ENCODE measurements at places on chromosomes 6 and 20.

GRCh38 chr20:31698803-31699718, 23.6 kb downstream of the BCL2L1 start:
- peak; percentile 63 for DNase-seq

DNA sequence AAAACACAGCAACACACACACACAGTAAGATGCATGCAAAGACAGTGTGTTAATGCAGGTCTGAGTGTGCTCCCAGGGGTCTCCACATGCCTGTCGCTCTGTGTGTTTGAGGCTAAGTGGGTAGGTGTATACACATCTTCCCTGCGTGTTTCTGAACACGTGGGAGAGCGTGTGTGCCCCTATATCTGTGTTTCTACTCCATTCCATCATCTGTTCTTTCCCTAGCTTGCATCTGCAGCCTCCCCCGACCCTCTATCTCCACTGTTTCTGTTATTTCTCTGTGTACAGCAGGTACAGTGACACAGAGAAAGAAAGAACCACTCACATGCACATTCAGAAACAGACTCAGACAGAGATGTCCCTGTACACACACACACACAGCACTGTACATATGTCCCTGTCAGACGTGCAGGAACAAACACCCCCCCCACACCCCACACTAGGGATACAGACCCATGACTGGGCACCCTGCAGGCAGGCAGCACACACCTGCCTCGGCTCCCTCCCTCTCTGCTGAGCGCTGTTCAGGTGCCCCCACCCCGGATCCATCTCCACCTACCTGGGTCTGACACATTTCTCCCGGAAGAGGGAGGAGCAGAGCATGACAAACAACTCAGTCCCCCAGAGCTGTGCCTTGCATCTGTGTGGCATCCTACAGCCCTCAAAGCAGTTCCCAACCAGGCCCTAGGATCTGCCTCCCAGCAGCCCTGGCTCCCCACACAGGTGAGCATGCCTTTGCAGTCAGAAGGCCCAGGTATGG, 27.6 kb downstream of the KCNK15 start:
- no peak for DNase-seq

- DNase-seq, result no peak
Measured at GRCh38 chr6:165082636-165083035, 226.8 kb downstream of the C6orf118 start.

- DNase-seq, result no peak
Measured at GRCh38 chr6:151073701-151074100, 166.1 kb upstream of the AKAP12 start.

GRCh38 chr20:57676589-57677583, 32.9 kb downstream of the PMEPA1 start:
- DNase-seq, result no peak

GRCh38 chr6:135146162-135146934, 34.8 kb upstream of the MYB start:
- no peak for DNase-seq

GRCh38 chr6:161379834-161380582, 106.1 kb upstream of the AGPAT4 start:
- peak; percentile 69 for DNase-seq

- no peak for DNase-seq
Measured at GRCh38 chr6:150290429-150290828, 78.4 kb upstream of the IYD start.

- DNase-seq, result no peak
Measured at GRCh38 chr6:22059946-22060345, 236.9 kb downstream of the PRL start.

DNA sequence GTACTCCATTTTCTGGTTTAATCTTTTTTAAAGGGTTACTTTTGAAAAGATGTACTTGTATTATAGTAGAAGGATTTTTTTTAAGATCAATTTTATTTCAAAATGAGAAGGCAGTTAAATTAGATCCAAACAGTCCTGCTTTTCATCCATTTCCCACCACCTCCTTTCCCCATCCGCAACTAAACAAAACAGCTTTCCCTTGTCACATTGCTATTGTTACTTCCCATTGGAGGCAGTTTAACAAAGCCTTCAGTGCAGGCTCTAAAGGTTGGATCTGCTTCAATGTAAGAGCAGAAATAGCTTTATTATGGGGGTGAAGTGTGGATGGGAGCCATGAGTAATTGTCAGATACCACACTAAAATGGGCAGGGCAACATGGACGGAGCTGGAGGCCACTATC, 65.7 kb downstream of the LRRC1 start:
- DNase-seq, result no peak

GRCh38 chr6:113211170-113211569, 646.0 kb upstream of the MARCKS start:
- DNase-seq, result no peak

- DNase-seq, result peak; percentile 60
Measured at GRCh38 chr6:9540534-9541126, 874.2 kb downstream of the TFAP2A start.

- DNase-seq, result no peak
Measured at GRCh38 chr6:31572041-31572911, at the start of gene LTA. Gene LTA, plus strand, starts transcription at chr6:31572289. Its CDS starts 454 bp downstream, at chr6:31572743.

GRCh38 chr6:43667245-43668150, 20.1 kb downstream of the MRPS18A start:
- peak; percentile 87 for DNase-seq

DNA sequence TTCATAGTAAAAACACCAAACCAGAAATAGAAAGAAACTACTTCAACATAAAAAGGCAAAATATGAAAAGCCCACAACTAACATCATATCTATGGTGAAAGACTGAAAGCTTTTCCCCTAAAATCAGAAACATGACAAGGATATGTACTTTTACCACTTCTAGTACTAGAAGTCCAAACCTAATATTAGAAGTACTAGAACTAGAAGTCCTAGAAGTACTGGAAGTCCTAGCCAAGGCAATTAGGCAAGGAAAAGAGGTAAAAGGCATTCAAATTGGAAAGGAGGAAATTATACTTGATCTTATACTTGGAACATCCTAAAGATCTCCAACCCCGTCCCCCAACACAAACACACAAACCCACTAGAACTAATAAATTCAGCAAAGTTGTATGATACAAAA, 74.9 kb downstream of the TASP1 start:
- DNase-seq, result no peak

- no peak for DNase-seq
Measured at GRCh38 chr6:144594585-144594984, 309.4 kb downstream of the UTRN start.

GRCh38 chr6:35173044-35173426, 31.9 kb upstream of the TCP11 start:
- DNase-seq, result no peak

- DNase-seq, result no peak
Measured at GRCh38 chr6:148681666-148682065, 65.2 kb upstream of the UST start.

DNA sequence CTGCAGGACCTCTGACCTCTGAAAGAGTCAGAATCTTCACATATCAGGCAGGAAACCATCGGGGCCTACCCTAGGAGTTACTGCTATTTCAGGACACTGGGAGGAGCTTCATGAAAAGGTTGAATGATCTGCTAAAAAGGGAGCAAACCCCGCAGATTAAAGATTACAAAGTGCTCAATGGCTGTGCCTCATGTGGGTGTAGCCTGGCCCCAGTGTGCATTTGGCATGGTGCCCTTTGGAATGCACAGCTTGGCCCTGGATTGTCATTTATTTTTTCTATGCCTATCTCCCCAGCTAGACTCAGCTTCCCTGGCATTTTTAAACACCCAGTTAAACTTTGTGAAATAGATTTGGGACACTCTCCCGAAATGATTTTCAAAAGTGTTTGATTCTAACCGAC, 368.5 kb upstream of the SPTLC3 start:
- no peak for DNase-seq

- peak; percentile 23 for DNase-seq
Measured at GRCh38 chr6:29792123-29793035, 35.2 kb upstream of the HLA-G start.

- DNase-seq, result peak; percentile 48
Measured at GRCh38 chr6:26363882-26364701, 906 bp upstream of the BTN3A2 start.

- peak; percentile 53 for DNase-seq
Measured at GRCh38 chr6:53179961-53180651, 31.5 kb upstream of the GCM1 start.

- no peak for DNase-seq
Measured at GRCh38 chr6:133947302-133947900, 5.6 kb upstream of the TBPL1 start.

DNA sequence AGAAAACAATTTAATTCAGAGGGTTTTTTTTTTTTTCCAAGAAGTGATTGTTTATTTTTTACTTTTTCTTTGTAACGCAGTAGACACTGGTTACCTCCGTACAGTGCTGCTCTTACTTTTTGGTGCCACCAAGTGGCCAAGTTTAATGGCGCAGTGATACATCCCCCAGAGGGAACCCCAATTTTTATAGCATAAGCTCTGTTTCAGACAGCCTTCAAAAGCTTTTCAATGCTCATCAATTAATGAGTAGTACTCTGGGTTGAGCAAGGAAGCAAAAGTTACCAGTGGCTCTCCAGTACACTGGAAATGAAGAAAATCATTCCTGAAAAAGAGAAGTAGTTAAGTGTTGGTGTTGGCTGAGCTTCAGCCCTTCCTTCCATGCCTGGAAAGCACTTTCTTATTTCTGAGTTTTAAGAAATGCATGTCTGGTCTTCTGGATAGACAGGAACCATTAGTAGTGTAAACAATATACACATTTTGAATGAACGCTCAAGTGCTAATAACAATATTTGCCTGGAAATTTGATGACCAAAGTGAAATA, 129.1 kb upstream of the SMLR1 start:
- DNase-seq, result peak; percentile 81

DNA sequence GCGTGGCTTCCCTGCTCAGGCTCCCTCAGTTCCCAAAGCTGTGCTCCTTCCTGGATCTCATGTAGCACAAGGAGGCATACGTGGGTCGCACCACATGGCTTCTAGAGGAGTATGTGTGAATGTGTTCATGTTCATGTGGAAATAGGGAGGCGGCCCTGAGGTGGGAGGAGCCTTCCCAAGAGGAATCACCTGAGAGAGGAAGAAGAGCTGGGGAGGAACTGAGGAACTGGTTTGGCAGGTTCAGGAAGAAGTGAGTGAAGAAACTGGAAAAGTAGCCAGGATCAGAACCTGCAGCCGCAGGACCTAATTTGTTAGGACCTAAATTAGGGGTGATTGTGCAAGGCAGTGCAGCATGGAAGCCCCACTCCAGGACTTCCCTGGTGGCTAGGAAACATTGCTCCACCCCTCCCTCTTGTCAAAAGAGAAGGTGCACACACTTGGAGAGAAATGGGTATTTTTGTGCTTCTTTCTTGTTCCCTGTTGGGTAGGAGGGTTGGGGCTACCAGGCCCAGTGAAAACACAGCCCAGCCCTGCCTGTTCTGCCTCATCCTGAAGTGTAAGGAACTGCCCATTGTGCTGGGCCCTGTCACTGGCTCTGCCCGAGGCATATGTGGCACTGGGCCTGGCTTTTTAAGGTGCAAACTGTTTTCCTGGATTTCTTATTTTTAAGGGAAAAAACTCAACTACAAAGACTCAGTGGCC, 20.7 kb downstream of the SYNJ2 start:
- no peak for DNase-seq

GRCh38 chr6:167793421-167793820, 33.3 kb upstream of the AFDN start:
- no peak for DNase-seq

DNA sequence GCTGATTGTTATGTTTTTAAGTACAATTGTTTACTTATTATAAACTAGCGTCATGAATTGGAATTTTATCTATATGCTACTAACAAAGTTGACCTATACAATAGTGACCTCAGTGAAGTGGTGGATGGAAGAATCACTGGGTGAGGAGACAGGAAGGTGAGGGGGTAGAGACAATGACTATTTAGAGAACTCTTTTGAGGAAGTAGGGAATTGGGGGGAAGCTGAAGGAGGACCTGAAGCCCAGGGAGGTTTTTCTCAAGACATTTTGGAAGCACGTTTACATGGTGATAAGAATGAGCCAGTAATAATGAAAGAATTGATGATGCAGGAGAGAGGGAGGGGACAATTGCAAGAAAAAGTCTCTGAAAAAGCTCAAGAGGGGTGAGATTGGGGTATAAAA, 96.4 kb downstream of the RPS12 start:
- DNase-seq, result no peak

DNA sequence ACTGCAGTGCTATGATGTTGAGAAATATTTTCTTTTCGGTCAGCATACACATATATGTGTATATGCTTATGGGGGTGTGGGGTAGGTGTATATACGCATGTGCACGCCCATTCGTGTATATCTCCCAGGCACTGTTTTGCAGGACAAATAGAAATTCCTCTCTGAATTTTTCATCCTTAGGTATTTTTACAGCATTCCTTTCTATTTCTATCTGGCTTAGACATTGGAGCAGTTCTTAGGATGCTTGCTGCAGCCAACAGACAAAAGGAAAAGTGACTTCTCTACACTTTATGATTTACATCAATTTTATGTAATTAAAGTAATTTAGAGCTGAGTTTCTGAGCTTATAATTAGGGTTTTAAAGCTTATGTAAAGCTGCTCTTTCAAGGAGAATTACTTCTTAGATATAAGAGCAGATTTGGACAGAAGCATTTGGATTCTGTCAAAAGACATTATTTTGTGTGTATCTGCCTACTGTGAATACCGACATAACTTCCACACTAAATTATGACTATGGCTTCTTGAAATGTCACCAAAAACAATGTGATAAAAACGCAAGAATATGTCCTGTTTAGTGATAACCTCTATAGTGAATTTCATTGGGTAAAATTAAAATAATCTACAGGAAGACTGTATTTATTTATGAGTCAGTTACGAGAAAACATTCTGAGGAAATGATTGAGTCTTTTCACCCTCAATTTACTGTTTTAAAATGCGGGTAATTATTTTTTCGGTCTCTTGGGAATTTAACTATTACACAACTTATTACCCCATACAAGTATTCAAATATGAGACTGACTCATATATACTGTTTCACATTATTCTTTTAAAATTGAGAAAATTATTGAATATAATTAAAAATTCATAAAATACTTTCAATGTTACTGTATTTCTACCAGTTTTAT, 21.3 kb upstream of the CEP43 start:
- DNase-seq, result no peak

All from hematopoietic multipotent progenitor cell treated with erythropoietin and hydrocortisone succinate and interleukin-3 and kit ligand, for 4 days (in vitro differentiated cells).